ENCODE measurements at places on chromosomes 16 and 17.

GRCh38 chr16:28003923-28004322 lies 59.6 kb downstream of the GSG1L start:
- no peak for DNase-seq

GRCh38 chr16:56252835-56253234 lies 61.5 kb downstream of the GNAO1 start:
- no peak for DNase-seq

GRCh38 chr16:87172632-87173031 lies 144.6 kb downstream of the C16orf95 start:
- DNase-seq, result no peak

GRCh38 chr16:25988084-25988483 lies 296.3 kb downstream of the HS3ST4 start:
- DNase-seq, result no peak

DNA sequence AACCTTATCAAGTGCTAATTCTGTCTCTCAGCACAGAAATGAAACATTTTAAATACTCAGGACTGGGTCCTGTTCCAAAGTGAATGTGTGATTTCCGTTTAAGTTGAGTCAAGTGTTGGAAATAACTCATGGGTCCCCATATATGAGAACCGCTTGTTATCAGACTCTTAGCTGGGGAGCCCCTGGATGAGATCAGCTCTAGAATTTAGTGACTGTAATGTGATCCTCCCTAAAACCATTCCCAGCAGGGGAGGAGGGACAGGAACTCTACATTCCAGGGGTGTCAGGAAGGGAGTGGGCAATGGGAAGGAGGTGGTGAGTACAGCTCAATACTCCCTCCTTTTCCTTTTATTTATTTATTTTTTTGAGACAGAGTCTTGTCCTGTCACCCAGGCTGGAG lies 37.5 kb downstream of the OTOA start:
- DNase-seq, result no peak
